ENCODE measurements at places on chromosomes 11 and 22. TPM values are rescaled to one million over a fixed set of nuclear protein-coding genes. Genes with fewer than 3 reads are reported as not detected.

TIGD3 gene
- 0.80 TPM for total RNA-seq

CDCA5 gene
- 7.3 TPM for total RNA-seq

LRRC56 gene
- total RNA-seq, result 2.9 TPM

TMPRSS13 gene
- 0.95 TPM for total RNA-seq

- H3K27me3 ChIP-seq, result no peaks in the 10 kb centered on the region
- peak overlapping the region; percentile 88 for H3K27ac ChIP-seq
- H3K4me1 ChIP-seq, result peaks cover 18% of the 10 kb centered on the region
- no peaks in the 10 kb centered on the region for H3K36me3 ChIP-seq
Observed at GRCh38 chr11:1382831-1383607, 6.7 kb upstream of the BRSK2 start.

GRCh38 chr11:3865388-3866193 lies 10.1 kb downstream of the STIM1 start:
- H3K4me1 ChIP-seq, result peaks cover 92% of the 10 kb centered on the region
- peak overlapping the region; percentile 81 for H3K27ac ChIP-seq
- H3K36me3 ChIP-seq, result no peaks in the 10 kb centered on the region
- H3K27me3 ChIP-seq, result no peaks in the 10 kb centered on the region

DNA sequence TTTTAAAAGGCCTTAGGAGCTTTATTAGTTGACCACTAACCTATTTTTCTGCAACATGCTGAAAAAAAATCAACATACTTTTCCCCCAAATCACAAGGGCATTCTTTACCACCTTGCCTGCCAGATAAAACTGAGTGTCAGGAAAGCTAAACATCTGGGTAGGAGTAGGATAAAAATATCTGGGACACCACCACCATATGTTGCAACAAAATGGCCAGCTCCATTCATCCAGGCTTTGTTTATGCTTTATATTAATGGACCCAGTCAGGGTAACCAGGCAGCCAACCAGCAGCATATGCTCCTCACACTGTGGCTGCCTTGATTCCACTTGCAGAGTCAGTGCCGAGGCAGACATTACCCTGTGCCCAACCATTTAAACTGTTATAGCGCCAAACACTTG lies 1024.5 kb downstream of the LRRC4C start:
- DNase-seq, result no peak
- H3K27me3 ChIP-seq, result no peaks in the 10 kb centered on the region
- no peak overlapping the region for H3K4me3 ChIP-seq
- H3K27ac ChIP-seq, result no peak overlapping the region
- H3K36me3 ChIP-seq, result no peaks in the 10 kb centered on the region

- no peak overlapping the region for H3K27ac ChIP-seq
- H3K4me1 ChIP-seq, result peaks cover 15% of the 10 kb centered on the region
- no peak overlapping the region for H3K4me3 ChIP-seq
- H3K36me3 ChIP-seq, result no peaks in the 10 kb centered on the region
Observed at GRCh38 chr11:118081241-118081958, 4.5 kb downstream of the TMPRSS4 start.

Data from spleen (tissue), 13 donors.